ENCODE measurements at places on chromosomes 3 and 15.

GRCh38 chr15:73964736-73965093 lies 27.4 kb downstream of the STOML1 start:
- DNase-seq, result peak; percentile 82

- DNase-seq, result no peak
Measured at GRCh38 chr3:15029625-15030024, 35.5 kb downstream of the MRPS25 start.

DNA sequence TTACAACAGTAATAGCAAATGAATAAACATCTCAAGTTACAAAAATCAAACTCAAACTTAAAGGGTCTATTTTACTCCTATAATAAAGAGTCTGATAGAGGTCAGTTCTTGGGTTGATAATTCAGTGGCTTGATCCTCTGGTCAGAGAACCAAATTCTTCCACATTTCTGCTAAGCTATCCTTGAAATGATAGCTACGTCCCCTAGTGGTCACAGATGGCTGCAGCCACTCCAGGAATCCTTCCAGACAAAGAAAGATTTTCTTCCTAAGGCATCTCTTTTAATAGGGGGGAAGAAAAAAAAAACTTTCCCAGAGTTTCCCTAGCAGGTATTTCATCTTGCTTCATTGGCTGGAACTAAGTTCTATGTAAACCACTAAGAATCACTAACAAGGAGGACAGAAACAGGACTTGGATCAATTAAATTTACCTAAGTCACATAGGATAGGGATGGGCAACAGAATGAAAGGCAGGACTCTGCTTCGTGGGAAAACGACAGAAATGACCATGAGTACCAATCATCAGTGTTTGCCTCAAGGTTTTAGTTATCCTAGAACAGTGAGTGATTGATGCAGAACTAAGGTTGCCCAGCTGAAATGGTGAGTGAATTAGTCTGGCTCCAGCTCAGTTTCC lies 160.7 kb downstream of the STAC start:
- no peak for DNase-seq

GRCh38 chr3:4425707-4426106 lies 41.4 kb downstream of the SUMF1 start:
- DNase-seq, result no peak

- peak; percentile 97 for DNase-seq
Measured at GRCh38 chr3:127002195-127003174, 19.6 kb downstream of the PLXNA1 start.

GRCh38 chr3:123161167-123161566 lies 40.6 kb upstream of the SEC22A start:
- DNase-seq, result no peak

- no peak for DNase-seq
Measured at GRCh38 chr15:40398413-40398873, 7.2 kb upstream of the IVD start.

- no peak for DNase-seq
Measured at GRCh38 chr3:131303848-131304247, 77.7 kb upstream of the NUDT16 start.

DNA sequence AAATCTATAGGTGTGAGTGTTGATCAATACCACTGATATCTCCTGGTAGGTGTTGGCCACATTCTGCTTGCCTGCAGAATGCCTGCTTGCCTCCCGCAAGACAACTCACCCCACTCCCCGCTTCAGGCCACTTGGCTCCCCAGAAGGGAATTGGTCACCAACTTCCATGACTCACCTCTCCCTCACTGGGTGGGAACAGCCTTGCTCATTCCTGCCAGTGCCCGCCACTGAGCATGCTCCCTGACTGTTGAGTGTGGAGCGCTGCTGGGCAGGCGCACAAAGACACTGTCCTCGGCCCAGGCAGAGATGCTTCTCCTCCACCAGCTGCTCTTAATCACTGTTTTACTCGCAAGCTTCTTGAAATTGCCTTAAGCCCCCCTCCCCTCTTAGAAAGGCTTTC lies 57.3 kb upstream of the PPP2R3A start:
- no peak for DNase-seq

DNA sequence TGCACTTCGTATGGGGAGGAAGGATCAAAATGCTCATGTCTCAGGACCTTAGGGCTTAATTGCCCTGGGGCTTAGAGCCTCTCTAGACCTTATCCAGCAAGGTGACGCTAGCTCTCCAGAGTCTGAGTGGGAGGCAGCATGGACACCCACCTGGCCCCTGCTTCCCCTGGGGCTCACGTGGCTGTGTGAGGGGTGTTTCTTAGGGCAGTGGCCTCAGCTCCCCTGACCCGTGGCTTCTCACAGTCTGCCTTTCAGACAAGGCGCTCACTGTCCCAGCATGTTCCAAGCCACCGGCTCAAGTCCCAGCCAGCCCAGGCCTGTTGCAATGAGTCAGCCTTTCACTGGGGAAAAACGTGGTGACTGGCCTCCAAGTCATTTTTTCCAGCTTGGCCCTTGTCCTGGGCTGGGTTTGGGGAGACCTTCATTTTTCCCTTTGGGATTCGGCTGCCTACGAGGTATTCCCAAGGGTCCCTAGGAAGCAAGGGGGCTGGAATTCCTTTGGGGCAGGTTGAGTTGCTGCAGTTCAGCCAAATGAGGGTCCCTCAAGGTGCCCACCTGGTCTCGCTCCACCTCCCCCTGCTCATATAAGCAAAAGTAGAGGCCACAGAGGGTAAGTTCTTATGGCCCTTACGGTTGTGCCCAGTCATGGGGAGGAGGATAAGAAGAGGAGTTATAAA lies 15.7 kb downstream of the BHLHE40 start:
- DNase-seq, result no peak

DNA sequence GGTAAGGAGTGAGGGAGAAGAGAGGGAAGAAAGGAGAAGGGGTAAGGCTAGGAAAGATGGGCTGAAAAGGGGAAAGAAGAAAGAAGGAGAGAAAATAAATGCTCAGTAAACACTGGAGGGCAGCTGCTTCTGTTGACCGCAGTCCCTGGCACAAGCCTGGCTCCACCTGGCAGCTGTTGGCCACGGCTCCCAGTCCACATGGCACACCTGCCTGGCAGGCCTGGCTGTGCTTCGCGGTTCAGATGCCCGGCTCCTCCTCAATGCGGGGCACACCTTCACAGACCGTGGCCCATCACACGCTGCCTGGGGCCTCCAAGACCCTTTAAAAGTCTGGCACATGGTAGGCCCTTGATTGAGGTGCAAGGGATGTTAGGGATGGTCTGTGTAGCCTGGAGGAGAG lies 516.8 kb upstream of the PROK2 start:
- DNase-seq, result no peak

DNA sequence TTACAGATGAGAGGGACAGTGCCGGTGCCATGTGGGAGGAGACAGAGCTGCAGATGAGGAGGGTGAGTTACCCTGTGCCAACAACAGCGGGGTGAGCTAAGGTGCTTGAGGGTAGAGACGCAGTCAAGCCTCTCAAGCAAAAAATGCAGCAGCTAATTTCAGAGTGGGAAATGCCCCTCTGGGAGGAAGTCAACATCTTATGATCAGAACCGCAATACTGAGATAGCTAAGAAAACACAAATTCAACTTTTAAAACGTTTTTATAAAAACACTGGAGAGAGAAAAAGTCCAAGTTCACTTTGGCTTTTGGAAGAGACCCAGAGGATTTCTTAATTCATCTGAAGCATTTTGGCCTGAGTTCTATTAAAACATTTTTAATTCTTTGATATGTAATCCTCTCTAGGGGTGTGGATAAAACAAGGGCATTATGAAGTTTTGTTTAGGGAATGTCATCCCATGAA lies 319.2 kb downstream of the SLC9A9 start:
- no peak for DNase-seq

GRCh38 chr15:50418041-50418583 lies 6.1 kb upstream of the USP8 start:
- no peak for DNase-seq

DNA sequence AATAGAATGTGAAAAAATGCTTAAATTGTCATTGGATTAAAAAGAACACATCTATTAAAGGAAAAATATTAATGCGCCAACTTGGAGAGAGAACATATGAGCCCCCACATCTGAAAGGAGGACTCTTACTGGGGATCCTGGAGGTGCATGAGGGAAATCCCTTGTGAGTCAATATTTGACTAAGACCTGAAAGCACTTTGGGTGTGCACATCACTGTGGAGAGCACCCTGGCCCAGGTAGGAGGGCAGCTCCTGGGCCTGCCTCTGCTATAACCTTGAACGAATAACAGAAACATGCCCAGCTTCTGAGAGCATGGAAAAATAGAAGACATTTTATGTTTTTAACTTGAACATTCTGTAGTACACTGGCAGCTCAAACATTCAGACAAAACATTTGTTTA lies 199.8 kb downstream of the GAP43 start:
- no peak for DNase-seq

DNA sequence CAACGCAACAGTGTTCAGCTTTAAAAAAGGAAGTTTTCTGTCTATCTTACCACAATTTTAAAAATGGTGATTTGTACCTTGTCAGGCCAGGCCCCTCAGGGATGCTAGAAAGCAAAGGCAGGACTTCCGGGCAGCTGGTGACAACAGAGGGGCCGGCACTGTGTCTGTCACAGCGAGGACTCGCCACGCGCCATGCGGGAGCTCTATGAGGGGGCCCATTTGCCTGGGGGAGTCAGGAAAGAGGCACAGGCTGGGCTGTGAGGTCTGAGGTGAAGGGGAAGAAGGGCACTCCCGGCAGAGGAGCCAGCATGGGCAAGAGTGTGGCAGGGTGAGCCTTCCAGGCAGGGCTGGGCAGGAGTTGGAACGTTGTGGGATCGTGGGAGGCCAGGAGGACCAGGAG lies 7.0 kb downstream of the IQSEC1 start:
- no peak for DNase-seq

DNA sequence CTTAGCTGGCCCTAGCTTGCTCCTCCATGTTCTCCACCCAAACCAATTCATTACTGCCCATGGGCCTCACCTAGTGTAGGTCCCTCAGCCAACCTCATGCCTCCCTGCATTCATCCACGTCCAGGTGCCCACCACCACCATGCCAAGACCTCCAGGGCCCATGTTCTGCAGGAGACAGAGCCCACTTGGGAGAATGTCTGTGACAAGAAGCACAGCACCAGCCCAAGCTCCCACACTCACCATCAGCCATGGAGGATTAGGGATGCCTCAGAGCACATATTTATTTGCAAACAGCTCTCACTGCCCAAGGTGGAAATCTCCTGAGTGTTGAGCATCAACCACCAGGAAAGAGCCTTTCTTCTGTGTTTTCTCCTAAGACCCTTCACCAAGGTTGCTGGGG lies 43.4 kb upstream of the ACAN start:
- DNase-seq, result no peak

DNA sequence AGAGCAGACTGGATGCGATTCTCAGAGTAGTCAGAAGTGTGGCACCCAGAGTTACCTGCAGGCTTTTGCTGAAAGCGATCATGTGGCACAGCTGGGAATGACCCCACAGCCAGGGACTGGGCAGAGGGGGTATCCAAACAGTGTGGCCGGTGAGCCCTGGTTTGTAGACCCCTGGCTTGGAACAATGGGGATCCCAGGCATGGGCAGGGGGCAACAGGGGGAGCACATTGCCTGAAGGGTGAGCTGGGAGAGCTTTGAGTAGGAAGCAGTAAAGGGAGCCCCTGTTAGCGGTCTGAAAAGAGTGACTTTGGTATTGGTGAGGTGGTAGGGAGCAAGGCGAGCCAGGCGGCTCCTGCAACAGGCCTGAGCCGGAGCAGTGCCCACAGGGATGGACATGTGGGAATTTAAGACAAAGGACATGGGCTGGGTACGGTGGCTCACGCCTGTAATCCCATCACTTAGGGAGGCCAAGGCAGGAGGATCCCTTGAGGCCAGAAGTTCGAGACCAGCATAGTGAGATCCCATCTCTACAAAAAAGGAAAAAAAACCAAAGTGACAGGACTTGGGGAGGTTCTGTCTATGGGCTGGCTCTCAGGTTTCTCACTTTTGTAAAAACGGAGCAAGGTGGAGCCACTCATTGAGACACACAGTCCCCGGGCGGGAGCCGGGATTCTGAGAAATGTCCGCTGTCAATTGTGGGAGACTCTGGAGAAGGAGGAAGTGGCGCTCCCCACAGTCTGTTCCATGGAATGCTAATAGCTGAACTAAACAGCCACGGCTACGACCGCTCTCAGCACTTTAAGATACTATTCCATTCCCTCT lies 223.8 kb upstream of the LYSMD4 start:
- no peak for DNase-seq

- no peak for DNase-seq
Measured at GRCh38 chr3:30621576-30621975, 15.2 kb downstream of the TGFBR2 start.

GRCh38 chr3:24264748-24265158 lies 229.9 kb downstream of the THRB start:
- peak; percentile 47 for DNase-seq

DNA sequence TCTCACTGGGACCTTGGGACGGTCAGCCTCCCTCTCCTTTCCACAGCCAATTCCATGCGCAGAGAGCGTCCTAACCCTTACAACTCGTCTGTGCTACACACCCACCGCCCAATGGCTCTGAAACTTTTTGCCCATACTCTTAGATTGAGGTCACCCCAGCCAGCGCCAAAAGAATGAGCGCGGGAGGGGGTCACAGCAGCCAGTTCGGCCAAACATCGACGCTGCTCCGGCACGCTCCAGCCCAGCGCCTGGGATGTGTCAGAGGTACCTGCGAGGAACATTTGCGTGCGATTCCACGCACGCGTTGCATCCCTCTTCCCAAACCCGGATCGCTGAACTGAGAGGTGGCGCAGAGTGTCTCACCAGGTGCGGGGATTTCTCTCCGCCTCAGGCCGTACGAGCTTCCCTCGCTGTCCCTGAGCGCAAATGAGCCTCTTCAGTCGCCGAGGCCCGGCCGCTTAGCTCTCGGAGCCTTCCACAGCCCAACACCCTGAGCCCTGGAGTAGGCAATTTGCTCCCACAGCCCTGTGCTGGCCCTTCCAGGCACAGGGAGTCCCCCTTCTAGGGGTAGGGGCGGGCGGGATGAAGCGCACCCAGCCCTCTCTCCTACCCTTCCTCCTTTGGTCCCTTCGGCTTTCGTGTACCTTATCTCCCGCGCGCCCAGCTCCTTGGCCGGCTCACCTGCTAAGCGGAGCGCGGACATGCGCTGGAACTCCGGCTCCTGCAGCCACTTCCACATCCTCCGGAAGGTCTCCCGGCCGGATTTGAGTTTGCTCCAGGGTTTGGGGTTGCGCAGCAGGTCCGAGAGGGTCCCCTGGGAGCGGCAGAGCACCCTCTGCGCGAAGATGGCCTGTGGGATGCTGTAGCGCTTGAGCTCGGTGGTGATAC lies 1.8 kb downstream of the ONECUT1 start:
- no peak for DNase-seq

- DNase-seq, result peak; percentile 64
Measured at GRCh38 chr15:63909819-63910437, 76.2 kb upstream of the HERC1 start.

GRCh38 chr3:57840473-57840872 lies 84.4 kb downstream of the SLMAP start:
- no peak for DNase-seq

Measured in SK-N-SH (cell line).